ENCODE measurements at places on chromosomes 16 and 17.

- DNase-seq, result no peak
Observed at GRCh38 chr17:6574687-6575595, 18.6 kb upstream of the PITPNM3 start.

DNA sequence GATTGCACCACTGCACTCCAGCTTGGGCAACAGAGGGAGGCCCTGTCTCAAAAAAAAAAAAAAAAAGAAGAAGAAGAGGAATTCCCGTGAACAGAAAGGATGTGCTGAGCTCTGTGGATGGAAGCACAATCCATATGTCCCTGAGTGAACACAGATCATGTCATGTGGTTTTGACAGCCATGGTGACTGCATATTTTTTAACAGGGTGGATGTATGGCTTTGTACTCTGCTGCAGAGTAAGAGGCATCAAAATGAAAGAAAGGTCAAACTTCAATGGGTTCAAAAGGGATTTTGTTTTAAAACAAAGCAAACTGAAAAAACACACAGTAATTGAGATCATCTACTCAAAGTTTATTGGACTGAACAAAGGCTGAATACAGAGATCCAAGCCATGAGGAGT is 31.5 kb downstream of the MXRA7 start:
- DNase-seq, result no peak

- peak; percentile 20 for DNase-seq
Observed at GRCh38 chr17:28925912-28926365, 23.1 kb upstream of the DHRS13 start.

- DNase-seq, result no peak
Observed at GRCh38 chr16:58026705-58027160, 1.2 kb downstream of the MMP15 start.

DNA sequence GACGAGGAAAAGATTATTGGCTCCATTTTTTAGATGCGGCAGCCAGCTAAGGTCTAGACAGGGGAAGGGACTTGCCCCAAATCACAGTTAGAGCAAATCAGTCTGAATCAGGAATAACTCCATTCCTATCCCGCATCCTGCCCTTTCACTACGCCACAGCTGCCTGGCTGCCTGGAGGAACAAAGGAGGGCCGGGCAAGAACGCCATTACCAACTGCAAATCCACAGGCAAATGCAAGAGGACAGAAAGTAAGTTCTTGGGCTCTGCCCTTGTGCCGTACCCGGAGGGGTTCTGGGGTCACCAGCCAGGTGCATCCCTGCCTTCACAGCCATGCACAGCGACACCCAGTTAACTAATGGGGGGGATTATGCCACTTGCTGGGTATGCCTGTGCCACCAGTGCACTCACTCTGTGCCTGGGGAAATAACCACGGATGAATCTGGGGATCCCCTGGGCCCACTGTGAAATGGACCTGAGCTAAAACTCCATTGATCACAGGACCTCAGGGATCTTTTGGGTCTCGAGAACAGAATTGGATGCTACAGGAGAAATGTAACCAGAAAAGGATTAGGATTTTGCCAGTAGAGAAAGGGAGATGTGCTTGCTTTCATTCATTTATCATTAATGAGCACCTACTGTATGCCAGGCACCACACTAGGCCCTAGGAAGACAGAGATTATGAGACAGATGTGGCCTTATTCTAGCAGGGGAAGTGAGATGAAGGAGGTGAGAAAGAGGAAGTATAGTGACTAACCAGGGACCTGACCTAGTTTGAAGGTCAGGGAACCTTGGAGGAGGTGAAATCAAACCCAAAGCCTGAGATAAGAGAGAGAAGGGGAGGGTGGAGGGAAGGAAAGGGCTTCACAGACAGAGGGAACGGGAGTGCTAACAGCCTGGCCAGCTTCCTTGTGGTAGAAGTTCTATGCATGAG is 17.7 kb downstream of the BCL7C start:
- no peak for DNase-seq

- no peak for DNase-seq
Observed at GRCh38 chr17:77892031-77892430, 66.5 kb upstream of the TNRC6C start.

- DNase-seq, result no peak
Observed at GRCh38 chr16:77324729-77325128, 110.1 kb downstream of the ADAMTS18 start.

- no peak for DNase-seq
Observed at GRCh38 chr16:4097826-4098240, 18.4 kb downstream of the ADCY9 start.

DNA sequence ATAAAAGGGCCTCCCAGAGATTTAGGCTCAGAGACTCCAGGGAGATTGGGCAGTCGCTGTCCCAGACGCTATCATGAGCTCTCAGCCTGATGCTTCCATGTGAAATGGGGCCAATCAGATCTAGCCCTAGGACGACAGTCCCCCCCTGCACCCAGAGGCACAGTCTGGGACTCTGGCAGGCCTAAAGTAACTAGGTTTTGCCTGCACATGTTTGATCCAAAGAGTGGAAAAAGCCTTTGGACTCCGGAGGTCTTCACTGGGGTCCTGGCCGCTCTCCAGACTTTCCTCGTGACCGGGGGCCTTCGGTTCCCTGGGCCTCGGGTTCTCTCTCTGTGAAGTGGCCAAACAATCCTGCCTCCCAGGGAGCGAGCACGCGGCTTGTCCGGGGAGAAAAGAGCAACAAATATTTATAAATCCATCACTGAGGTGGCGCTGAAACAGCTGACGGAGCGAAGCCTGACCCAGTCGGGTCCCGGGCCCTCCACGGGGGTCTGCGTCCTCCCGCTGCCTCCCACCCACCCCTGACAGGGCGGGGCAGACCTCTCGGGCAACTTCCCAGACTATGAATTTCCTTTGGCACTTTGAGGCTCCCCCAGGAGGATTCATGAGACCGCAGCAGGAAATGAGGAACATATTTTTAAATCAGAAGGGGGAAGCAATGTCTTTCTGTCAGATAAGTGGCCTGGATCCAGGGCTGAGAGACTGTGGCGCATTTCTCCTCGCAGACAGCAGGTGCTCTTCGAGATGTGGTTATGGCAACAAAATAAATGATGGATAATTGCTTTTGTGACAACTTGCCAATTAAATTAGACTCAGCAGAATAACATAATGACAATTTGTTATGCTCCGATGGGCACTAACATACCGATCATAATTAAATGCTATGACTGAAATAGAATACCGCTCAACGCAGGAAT is 38.9 kb downstream of the MRPS23 start:
- DNase-seq, result no peak

- DNase-seq, result no peak
Observed at GRCh38 chr16:63596716-63597115, 1525.1 kb downstream of the CDH11 start.

DNA sequence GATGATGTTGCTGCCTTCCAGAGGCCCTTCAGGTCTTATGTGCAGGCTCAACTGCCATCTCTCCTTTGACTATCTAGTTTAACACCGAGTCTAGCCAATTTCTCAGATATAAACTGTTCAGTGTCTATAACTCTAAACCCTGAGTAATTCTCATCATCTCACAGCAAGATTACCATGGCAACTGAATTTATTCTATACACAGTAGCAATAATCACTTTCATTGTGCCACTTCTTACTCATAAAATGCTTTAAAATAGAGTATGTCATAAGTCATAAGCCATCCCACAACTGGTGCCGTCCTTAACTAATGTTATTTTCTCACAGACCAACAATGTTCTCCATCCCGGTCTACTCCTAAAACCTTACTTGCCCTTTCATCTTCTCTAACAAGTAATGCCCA is 45.0 kb downstream of the SYNRG start:
- DNase-seq, result no peak

- no peak for DNase-seq
Observed at GRCh38 chr17:29653995-29654714, 31.4 kb upstream of the CORO6 start.

DNA sequence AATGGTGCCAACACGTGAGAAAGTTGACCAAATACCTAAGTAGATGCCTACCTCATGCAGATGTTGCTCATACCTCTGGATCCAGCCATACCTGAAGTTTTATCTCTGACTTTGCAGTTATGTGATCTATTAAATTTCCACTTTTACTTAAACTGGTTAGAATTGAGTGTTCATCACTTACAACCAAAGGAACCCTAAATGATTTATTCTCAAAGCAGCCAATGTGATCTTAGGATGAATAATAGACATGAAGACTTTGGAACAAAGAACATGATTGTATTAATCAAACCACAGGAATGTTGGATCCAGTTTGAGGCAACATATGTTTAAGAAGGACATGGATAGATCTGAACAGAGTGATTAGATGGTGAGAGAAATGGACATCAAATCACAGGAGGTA is 68.7 kb downstream of the IRX6 start:
- no peak for DNase-seq

DNA sequence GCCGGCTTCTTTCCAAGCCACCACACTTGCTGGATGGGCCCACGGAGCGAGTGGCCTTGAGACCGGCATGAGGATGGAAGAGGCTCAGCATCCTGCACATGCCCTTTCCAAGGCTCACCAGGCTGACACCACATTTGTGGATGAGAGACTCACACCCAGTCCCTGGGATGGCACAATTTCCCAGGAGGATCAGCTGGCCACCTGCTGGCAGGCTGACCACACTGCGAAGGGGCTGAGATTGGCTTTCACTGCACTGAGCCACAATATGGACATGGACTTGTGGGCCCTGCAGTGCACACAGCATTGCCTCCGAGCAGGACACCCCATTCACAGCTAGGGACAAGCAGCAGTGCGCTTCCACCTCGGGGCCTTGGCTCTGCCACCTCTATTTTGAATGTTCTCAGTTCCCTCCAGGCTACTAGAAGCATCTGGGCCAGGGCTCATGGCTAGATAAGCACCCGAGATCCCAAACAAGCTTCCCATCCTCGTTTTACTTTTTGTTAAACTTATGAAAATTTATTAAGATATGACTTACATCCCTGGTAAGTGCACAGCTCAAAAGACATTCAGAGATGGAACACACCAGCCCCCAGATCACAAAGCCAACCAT is 25.3 kb upstream of the KSR1 start:
- no peak for DNase-seq

DNA sequence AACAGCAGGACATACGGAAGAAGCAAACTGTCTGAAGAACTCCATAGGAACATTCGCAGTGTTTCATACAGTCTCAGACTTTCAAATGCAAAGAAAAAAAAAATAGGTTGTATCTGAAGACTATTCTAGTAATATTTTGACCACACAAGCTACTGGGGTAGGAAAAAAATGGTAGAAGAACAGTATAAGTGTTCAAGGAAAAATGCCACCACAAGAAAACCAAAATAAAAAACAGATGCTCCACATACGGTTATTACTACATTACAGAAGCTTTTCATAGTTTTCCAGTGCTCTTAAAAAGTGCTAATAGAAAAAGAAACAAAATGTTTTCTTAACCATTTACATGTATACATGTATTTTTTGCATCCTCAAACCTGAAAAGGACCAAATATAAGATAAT is 3.7 kb downstream of the NCOR1 start:
- DNase-seq, result no peak

DNA sequence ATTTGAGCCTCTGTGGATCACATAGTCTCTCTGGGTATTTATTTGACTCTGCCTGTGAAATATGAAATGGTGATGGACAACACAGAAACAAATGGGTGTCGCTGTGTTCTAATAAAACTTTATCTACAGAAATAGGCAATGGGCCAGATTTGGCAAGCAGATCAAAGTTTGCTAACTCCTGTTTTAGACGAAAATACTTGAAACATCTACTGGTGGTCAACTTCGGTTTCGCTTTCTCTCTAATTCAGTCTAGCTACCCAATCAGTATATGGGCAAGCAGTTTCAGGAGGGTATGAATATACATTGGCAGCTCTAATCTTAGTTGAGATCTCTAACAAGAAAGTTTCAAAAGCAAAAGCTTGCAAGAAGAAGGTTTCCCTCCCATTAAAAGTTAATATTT is 60.1 kb upstream of the DYNLRB2 start:
- no peak for DNase-seq

- no peak for DNase-seq
Observed at GRCh38 chr16:81333356-81333755, 18.6 kb downstream of the GAN start.

DNA sequence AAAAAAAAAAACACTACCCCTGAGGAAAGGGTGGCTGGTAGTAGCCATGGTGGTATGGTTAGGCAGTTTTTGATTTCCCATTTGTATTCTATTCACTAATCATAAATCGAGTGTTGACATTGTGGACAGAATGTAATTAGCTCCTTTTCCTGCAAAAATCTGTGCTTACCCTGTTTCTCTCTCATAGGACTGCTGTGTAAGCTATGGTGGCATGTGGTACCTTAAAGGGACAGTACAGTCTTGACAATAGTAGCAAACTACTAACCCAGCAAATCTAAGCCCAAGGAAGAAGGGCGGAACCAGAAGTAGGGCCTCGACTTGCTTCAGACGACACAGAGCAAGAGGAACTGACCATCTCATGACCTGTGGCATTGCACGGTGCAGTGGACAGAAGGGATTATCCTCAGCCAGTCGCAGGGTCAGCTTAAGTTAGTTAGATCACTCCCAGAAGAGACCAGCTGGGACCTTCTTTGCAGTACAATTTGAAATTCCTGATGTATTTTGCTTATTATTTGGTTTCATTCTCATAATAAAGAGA is 36.3 kb downstream of the POLR3E start:
- DNase-seq, result no peak

- DNase-seq, result no peak
Observed at GRCh38 chr17:49939318-49939717, 29.7 kb upstream of the DLX4 start.

GRCh38 chr17:51056813-51057510 is 63.7 kb downstream of the SPAG9 start:
- DNase-seq, result no peak

- DNase-seq, result no peak
Observed at GRCh38 chr17:17669580-17670235, 11.6 kb upstream of the RAI1 start.

DNA sequence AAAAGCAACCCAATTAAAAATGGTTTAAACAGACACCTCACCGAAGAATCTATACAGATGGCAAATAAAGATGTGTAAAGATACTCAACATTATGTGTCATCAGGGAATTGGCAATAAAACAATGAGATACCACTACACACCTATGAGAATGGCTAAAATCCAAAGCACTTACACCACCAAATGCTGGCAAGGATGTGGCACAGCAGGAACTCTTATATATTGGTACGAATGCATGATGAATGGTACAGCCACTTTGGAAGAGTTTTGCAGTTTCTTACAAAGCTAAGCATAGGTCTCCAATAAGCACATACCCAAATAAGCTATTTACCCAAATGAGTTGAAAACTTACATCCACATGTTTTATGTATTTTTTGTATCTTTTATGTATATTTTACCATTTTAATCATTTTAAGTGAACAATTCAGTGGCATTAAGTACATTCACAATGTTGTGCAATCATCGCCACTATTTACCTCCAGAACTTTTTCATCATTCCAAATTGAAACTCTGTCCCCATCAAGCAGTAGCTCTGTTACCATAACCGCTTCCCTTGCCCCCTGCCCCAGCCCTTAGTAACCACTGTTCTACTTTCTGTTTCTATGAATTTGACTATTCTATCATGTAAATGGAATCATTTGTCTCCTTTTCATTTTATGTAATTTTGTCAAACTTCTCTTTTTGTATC is 6.7 kb upstream of the ALDH3A2 start:
- DNase-seq, result no peak
